CD8-positive, alpha-beta memory T cell (primary cell): ENCODE measurements at places on chromosomes 16 and 17.

- no peak for DNase-seq
These were observed 54.1 kb downstream of the PIMREG start for GRCh38 chr17:6498356-6498755.

DNA sequence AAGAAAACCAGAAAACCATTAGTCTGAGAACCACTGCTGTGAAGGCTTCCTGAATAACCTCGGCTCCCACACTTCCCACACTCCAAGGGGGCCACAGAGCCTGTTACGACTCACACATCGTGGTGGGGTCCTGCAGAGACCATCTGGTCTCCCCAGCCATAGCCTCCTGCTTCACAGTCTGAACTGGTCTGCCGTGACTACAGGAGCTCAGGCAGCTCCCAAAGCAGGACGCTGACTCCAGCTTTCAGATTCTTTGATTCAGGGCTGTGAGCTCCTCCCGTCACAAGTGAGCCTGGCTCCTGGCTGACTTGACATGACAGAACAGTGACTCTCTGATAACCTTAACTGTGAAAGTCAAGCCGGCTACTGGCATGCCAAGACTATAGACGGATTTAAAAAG is 37.8 kb downstream of the CYB5D2 start:
- no peak for DNase-seq

DNA sequence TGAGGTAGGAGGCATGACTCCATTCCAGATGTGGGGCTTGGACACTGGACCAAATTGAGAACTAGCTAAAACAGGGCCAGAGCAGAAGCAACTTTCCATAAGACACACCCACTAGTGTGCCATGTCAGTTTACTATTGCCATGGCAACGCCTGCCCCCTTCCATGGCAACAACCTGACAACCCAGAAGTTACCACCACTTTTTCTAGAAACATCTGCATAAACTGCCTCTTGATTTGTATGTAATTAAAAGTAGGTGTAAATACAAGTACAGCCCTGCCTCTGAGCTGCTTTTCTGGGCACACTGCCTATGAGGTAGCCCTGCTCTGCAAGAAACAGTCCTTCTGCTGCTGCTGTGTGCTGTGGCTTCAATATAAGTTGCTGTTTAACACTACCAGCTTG is 19.5 kb upstream of the SCNN1B start:
- DNase-seq = no peak

GRCh38 chr17:31269578-31269983 is 27.5 kb downstream of the OMG start:
- DNase-seq = no peak

GRCh38 chr16:66858740-66859396 is 14.7 kb downstream of the CA7 start:
- no peak for DNase-seq

GRCh38 chr17:16215965-16216316 is 607 bp upstream of the NCOR1 start:
- DNase-seq = peak; percentile 50

GRCh38 chr16:49875806-49876715 is 20.1 kb upstream of the ZNF423 start:
- DNase-seq = no peak

GRCh38 chr17:1182811-1183170 is 3.0 kb upstream of the ABR start:
- no peak for DNase-seq

DNA sequence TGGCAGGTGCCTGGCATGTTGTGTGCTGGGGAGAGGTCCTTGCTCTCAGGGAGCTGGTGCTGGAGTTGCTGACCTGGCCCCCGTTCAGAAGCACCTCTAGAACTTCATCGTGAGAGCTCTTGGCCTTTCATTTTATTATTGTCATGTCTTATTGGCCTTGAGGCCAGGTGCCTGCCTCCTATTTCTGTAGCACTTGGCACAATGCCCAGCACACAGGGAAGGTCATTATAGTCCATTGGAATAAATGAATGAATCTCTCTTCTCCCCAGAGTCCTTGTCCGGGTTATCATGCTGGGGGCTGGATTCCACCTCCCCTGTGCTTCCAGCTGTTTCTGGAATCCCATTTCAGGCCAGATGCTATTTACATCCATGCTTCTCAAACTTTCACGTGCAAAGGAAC is 169.2 kb downstream of the HAPSTR1 start:
- DNase-seq = no peak

- no peak for DNase-seq
These were observed 61.3 kb upstream of the BRD7 start for GRCh38 chr16:50430076-50430475.

DNA sequence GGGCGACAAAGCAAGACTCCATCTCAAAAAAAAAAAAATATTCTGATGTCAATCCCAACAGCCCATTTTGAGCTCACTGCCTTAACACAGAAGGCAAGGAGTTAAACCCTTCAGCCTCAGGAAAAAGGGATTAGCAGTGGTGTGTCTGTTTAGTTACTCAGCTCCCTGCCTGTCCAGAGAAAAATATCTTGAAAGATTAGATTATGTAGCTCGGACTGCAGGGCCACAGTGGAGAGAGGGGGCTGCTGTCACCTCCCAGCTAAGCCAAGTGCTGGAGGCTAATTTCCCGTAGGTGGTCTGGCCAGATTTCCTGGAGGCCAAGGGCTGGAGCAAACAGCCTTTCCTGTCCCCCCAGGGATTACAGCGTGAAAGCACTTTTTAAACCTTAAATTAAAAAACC is 50.3 kb downstream of the C16orf95 start:
- no peak for DNase-seq
